ENCODE measurements at places on chromosomes 3 and 15. TPM values are rescaled to one million over a fixed set of nuclear protein-coding genes. Genes with fewer than 3 reads are reported as not detected.

Gene ADCY5
- not detected for total RNA-seq

Gene ZKSCAN7
- 1.4 TPM for total RNA-seq

Gene C3orf52
- total RNA-seq: 8.8 TPM

Gene GOLGA6A
- total RNA-seq: not detected

Gene C3orf49
- not detected for total RNA-seq

Gene APH1B
- total RNA-seq: 3.2 TPM

Gene DGKG
- under 0.01 TPM for total RNA-seq

Gene TNFAIP8L3
- 1.0 TPM for total RNA-seq

Gene DCBLD2
- 74.5 TPM for total RNA-seq

Gene CACNA2D3
- total RNA-seq: 0.14 TPM

Gene FHIT
- total RNA-seq: 3.7 TPM

Gene PLSCR4
- total RNA-seq: not detected

Gene IL16
- 0.42 TPM for total RNA-seq

Gene PLD1
- total RNA-seq: 23.3 TPM

Gene PLSCR2
- total RNA-seq: not detected

Gene PLIN1
- 0.07 TPM for total RNA-seq
